ENCODE measurements at places on chromosomes 1 and 21. TPM values are rescaled to one million over a fixed set of nuclear protein-coding genes. Genes with fewer than 3 reads are reported as not detected.

Gene OR2G6
- total RNA-seq = not detected

DNA sequence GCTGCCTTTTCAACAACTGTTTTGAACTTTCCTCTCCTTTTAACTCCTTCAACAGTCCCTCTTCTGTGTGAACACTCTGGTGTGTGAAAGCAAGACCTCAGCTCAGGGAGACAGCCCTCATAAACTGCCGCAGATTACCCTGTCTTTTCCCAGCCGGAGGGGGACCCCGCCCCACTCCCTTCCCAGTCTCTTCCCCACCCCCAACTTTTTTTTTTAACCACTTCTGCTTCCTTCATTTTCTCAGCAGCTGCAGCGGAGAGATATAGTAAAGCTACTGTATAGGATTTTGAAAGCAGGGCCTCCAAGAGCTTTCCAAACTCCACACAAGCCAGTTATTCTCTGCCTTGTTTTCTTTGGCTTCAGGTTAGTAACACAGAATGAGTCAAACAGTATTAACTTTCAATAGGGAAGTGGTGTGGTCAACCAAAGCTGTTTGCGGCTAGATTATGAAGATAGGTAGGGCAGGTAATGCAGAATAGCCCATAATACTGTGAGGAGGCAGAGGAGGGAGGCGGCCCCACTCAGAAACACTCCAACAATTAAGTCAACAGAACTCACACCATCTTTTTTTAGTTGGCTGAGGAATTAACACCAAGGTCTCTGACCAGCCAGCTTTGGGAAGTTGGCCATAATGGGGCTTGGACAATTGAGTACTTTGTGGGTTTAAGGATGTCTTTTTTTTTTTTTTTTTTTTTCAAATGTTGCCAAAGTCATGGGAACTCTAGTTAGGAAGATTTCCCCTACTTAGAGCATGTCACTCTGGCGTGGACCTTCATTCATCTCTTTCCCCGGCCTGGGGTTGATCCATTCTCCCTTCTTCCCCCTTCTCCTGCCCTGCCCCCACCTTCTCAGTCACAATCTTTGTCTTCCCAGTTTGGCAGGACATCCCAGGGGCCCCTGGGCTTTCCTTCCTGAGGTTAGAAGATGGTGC, 177.0 kb downstream of the CLIC6 start:
- DNase-seq = peak; percentile 83

GRCh38 chr1:169601096-169601881, 15.0 kb upstream of the F5 start:
- DNase-seq = no peak

DNA sequence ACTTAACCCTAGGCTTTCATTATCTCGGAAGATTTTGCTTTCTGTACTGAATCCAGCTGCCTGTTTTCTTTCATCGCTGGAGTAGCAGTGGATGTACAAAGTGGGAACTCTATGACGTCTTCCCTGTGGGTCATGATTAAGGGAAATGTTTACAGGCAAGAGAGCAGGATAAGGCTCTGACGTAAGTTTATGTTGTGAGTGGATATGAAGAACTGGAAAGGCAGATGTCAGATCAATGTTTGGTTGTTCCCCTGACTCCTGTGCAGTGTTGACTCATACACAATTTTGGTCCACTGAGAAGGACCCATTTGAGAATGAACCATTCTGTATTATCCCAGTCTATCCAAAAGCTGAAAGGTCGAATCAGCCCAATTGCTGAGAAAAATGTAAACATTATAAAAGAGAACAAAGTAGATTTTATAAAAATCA, 292.4 kb downstream of the GRIK1 start:
- DNase-seq = no peak

Gene FNBP1L
- 0.15 TPM for total RNA-seq

Gene LRRC8C
- 55.6 TPM for total RNA-seq

GRCh38 chr1:165661703-165662102, 30.7 kb downstream of the MGST3 start:
- DNase-seq = no peak

Data from activated CD4-positive, alpha-beta memory T cell treated with anti-CD3 and anti-CD28 coated beads, Interleukin-2, amount 10 ng/mL, durations not matched to agents 7 days and 5 days (primary cell).